ENCODE measurements at places on chromosomes 7 and 10.

GRCh38 chr7:137221467-137221866, 122.1 kb downstream of the PTN start:
- DNase-seq = no peak

GRCh38 chr10:76073524-76073923, 642.1 kb downstream of the LRMDA start:
- no peak for DNase-seq

GRCh38 chr10:131176907-131177306, 134.6 kb downstream of the TCERG1L start:
- DNase-seq = no peak

- DNase-seq = peak; percentile 19
Measured at GRCh38 chr7:113100121-113100603, 13.5 kb upstream of the GPR85 start.

GRCh38 chr10:6314620-6315205, 112.0 kb downstream of the PFKFB3 start:
- no peak for DNase-seq

DNA sequence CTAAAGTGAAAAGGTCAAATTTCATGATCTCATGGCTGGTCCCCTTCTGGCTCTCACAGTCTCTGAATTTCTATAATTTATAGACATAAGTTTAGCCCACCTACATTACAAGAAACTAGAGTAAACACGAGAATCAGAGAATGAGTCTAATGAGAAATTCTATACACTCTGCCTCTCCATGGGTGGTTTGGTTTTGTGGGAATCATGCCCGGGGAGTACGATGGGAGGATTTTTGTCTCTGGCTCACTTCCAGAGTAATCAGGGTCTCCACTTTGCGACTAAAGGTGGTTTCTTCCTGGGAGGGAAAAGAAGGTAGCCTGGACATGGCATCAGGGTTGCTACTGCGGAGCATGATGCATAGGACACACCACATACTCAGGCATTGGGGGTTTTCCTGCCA, 69.7 kb downstream of the MRC1 start:
- DNase-seq = no peak

GRCh38 chr10:84333864-84334451, 5.6 kb downstream of the CCSER2 start:
- DNase-seq = no peak

GRCh38 chr10:77580482-77580881, 57.1 kb downstream of the KCNMA1 start:
- no peak for DNase-seq

DNA sequence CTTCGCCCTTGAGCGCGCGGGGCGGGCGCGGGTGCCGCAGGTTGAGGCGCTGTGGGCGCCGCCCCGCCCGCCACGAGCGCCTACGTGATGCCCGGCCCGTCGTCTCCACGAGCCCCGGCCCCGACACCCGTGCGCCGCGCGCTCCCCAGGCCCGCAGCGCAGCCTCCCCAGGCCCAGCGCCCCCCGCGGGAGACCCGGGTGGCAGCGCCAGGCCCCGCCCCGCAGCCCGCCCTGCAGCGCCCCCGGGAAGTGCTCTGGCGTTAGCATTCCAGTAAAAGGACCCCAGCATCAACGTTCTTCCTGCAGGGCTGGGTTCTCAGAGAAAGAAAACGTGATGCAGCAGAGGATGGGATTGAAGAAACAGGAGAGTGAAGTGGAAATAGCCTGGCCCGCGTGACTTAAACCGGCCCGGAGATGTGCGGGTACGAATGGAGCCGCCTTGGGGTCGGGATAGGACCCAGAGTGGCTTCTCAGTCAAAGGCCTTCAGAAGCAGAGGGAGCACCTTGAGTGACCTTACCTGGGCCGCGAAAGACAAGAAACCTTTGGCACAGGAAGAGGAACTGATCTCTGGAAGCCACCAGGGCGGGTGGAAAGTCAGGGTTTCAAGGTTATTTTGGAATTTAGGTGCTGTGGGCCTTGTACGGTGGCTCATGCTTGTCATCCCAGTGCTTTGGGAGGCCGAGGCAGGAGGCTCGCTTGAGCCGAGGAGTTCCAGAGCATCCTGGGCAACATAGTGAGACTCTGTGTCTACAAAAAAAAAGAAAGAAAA, 1.8 kb downstream of the PFKP start:
- no peak for DNase-seq

- no peak for DNase-seq
Measured at GRCh38 chr7:26696161-26696560, 168.2 kb downstream of the SKAP2 start.

DNA sequence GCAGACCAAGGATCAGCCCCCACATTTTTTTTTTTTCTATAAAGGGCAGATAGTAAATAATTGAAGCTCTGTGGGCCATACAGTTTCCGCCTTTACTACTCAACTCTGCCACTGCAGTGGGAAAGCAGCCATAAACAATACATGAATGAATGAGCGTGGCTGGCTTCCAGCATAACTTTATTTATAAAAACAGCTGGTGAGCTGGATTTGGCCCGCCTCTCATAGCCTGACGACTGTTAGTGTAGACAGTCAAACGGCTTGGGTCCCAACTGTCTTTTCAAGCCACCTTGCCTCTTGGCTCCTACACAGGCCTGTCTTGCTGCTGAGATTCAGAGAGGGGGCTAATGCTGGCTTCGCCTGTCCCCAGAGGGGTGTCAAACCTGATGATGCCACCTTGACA, 169.8 kb upstream of the GPR26 start:
- DNase-seq = peak; percentile 53

DNA sequence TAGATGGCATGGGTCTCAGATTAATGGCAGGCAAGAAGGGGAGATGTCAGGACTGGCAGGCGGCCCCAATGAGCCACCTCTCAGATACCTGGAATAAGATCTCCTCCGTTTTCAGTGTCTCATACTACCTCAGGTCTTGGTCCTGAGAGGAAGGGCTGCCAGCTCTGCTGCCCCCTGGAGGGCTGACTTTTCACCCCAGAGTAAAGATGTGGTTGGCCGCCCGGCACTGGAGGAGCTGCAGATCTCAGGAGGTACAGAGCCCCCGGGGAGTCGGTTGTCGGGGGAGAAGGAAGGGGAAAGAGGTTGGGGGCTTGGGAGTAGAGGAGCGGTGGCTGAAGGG, 642 bp upstream of the COL13A1 start:
- DNase-seq = peak; percentile 41

- no peak for DNase-seq
Measured at GRCh38 chr7:18166002-18166401, 138.4 kb upstream of the PRPS1L1 start.

DNA sequence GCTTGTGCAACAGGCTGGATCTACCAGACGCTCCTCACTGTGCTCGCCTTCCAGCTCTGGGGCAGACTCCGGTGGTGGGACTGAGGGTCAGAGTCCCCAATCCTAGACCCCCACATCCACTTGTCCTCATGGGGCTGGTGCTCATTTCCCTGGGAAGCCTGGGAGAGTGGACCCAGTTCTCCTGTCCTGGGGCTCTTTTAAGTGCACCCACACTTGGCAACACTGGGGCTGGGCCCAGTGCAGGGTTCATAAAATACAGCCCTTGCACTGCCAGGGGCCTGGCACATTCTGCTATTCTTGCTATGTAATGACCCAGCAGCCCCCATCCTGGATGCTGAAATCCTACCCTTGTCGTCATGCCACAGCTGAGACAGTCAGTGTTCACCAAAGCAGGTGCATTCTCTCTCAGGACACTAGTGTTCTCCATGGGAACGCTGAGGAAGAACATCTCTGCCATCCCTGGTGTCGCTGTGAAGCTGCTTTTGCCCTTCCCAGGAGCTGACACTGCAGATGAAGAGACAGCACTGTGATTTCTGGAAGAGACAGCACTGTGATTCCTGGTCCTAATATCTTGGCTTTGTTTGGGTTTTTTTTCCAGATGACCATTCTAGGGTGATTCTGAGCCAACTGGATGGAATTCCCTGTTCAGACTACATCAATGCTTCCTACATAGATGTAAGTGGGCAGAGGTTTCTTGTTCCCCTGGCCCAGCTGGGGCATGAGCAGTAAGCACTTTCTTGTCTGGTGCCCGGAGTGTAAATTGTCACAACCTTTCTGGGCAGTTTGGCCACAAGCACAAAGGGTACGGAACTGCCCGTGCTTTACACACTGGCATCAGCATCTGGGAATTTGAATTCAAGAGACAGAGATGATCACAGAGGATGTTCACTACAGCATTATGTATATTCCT, 65.6 kb downstream of the MKI67 start:
- DNase-seq = no peak
